Natural killer cell (primary cell): ENCODE measurements at places on chromosomes 4 and X. TPM values are rescaled to one million over a fixed set of nuclear protein-coding genes. Genes with fewer than 3 reads are reported as not detected.

FREM3 gene
- 0.07 TPM for total RNA-seq

TCEAL7 gene
- total RNA-seq, result not detected

IL1RAPL1 gene
- total RNA-seq, result not detected

MMRN1 gene
- total RNA-seq, result 2.0 TPM

COL4A5 gene
- not detected for total RNA-seq

ABCG2 gene
- 0.61 TPM for total RNA-seq

NCAPG gene
- 1.8 TPM for total RNA-seq

CLIC2 gene
- 0.20 TPM for total RNA-seq

ADH1C gene
- total RNA-seq, result not detected

AKAP4 gene
- total RNA-seq, result not detected

ARHGAP36 gene
- total RNA-seq, result not detected

MAEA gene
- total RNA-seq, result 89.2 TPM

MID1 gene
- total RNA-seq, result not detected

FATE1 gene
- total RNA-seq, result not detected
